ENCODE measurements at places on chromosomes 6 and 20. TPM values are rescaled to one million over a fixed set of nuclear protein-coding genes. Genes with fewer than 3 reads are reported as not detected.

Gene PROCR
- total RNA-seq = 103 TPM

Gene ISM1
- 4.0 TPM for total RNA-seq

Gene SAMD3
- total RNA-seq = 0.84 TPM

Gene OR2B6
- not detected for total RNA-seq

Gene EYS
- total RNA-seq = 0.48 TPM

Gene FAM83C
- total RNA-seq = not detected

Gene C6orf52
- total RNA-seq = 1.1 TPM

Gene PROKR2
- total RNA-seq = not detected

Gene CLDN20
- not detected for total RNA-seq

Gene TAGAP
- total RNA-seq = 5.7 TPM

Gene KCNQ5
- total RNA-seq = not detected
